ENCODE measurements at places on chromosomes 1 and 21.

- DNase-seq = no peak
Measured at GRCh38 chr1:157115851-157116736, 16.5 kb upstream of the ETV3L start.

DNA sequence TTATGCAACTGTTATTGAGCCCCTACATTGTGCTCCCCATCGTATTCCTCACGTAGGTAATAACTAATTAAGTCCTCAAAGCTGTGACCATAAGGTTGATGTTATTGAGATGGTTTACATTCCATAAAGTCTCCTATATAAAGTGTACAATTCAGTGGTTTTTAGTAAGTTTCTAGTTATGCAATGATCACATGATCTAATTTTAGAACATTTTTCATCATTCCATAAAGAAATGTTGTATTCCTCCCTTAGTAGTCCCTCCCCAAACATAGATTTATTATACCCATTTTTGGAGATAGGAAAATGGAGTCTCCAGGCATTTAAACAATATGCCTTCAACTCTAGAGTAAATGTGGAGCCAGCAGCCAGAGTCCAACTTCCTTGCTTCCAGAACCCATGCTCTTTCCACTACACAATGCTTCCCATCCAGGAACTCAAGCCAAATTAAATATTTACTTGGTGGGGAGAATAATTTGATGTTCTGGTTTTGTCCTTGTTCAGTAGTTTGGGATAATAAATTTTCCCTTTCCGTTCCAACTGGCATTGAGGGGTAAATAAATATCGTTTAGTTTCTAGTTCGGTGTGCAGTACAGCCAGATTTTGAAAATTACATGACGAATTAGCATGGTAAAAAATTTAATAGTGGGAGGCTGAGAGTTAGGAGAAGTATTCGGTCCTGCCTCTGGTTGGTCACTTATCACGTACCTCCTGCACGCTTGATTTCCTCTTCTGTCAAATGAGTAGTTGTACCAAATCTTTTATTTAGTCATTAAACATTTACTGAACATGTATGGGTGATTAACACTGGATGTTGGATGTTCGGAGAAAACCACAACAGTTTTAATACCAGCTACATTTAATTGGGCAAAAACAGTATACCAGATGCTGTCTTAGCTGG lies 66.3 kb downstream of the CACHD1 start:
- DNase-seq = no peak

DNA sequence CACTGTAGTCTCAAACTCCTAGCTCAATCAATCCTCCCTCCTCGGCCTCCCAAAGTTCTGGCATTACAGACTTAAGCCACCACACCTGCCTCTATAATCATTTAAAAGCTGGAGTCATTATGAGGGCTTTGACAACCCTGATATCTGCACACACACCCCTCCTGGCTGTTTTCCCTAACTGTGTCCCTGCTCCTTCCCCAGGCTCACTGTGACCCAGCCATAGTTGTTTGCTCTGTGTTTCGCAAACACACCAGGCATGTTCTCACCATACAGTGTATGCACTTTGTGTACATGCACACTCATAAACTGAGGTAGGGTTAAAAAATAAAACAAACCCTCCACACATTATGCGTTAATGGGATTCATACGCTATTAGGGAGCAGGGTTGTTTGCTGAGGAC lies 21.8 kb upstream of the IL20 start:
- no peak for DNase-seq

GRCh38 chr1:40628903-40629292 lies 36.6 kb downstream of the RIMS3 start:
- no peak for DNase-seq

GRCh38 chr1:231748760-231749415 lies 122.3 kb downstream of the DISC1 start:
- DNase-seq = peak; percentile 25

DNA sequence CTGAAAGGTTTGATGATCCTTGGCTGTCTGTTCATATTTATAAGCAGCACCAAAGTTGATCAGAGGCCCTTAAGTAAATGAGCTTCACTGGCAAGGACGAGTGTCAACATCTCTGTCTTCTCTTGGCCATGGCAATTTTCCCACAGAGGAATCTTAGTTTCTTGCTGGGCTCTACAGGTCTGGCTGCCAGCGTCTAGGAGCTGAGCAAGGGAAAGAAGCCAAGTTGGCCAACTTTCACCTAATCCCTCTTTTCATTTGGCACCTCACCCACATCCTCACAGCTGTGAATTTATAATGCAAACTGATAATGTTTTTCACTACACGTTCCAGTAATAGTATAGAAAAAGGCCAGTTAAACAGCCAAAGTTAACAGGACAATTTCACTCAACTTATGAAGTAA lies 99.0 kb upstream of the LBR start:
- no peak for DNase-seq

DNA sequence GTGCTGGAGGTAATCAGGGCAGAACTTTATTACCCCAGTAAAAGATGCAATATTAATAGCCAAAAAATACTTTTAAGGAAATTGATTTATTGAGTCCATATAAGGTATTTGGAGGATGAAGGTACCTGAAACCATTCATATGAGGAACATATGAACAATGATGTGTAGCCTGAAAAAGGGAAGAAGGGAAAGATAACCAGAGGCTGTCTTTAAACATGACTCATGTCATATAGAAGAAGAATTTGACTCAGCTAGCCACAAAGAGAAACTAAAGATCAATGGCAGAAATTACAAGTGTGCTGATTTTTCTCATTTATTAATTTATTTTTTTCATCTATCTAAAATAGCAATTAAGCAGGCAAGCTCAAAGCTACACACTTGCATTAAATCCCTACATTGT lies 136.2 kb upstream of the DUSP10 start:
- DNase-seq = no peak

DNA sequence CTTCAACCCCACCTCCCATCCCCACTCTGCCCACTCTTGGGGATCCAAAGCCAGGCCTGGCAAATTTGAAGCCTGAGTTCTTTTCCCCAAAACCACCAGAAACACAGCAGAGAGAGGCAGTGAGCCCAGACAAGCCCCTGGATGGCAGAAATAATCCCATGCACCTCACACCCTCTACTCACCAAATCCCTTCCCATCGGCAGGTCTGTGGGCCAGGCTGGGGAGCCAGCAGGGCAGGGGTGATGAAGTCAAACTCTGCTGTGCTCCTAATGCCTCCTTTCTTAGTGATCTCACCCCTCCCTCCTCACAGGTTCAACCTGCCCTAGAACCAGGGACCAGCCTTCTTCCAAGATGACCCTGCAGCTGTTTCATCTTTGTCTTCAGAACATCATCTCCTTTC lies 72.4 kb downstream of the GLIS1 start:
- DNase-seq = no peak

GRCh38 chr21:32320726-32321125 lies 22.1 kb downstream of the MRAP start:
- peak; percentile 37 for DNase-seq

GRCh38 chr1:43348343-43348808 lies 10.4 kb upstream of the CDC20 start:
- DNase-seq = no peak

DNA sequence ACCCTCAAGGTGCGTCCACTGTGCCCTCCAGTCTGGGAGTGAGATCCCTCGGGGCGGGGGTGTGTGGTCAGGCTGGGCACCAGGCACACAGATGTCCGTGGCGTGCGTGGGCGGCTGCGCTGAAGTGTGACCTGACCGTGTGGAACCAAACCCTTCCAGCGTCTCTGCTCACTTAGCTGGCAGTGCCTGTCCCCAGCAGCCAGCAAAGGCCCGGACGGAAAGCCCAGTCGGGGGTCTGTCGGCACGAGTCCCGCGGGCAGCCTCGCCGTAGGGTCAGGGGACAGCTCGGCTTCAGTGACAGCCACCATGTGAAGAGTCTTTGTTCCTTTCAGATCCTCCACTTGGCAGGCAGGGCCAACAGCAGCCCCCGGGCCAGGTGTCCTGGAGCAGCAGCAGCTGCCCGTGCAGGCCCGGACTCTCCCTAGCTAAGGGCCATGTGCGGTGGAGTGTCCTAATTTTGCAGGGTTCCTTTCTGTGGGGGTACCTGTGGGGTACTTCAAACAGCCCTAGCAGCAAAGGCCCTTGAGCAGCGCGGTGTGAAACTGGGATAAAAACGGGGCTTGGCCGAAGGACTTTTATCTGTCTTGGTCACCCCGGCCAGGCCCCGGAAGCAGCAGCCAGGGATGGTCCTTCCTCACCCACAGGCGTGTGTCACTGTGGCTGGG lies 11.6 kb downstream of the TTLL10 start:
- peak; percentile 18 for DNase-seq

GRCh38 chr21:41367945-41368734 lies 6.3 kb downstream of the MX2 start:
- no peak for DNase-seq

- no peak for DNase-seq
Measured at GRCh38 chr21:29098156-29098555, 24.7 kb upstream of the CCT8 start.
